Stomach (tissue), 19 donors: ENCODE measurements at places on chromosomes 16 and 17. TPM values are rescaled to one million over a fixed set of nuclear protein-coding genes. Genes with fewer than 3 reads are reported as not detected.

Gene ITGB3
- not detected for total RNA-seq

Gene NQO1
- total RNA-seq: 137 TPM

Gene MYH11
- 3,048 TPM for total RNA-seq

Gene GUCY2D
- total RNA-seq: not detected

Gene DNAJA3
- 51.3 TPM for total RNA-seq

Gene RNF157
- total RNA-seq: 1.0 TPM

Gene HSPB9
- total RNA-seq: not detected

Gene KRT25
- not detected for total RNA-seq

Gene AANAT
- total RNA-seq: not detected

DNA sequence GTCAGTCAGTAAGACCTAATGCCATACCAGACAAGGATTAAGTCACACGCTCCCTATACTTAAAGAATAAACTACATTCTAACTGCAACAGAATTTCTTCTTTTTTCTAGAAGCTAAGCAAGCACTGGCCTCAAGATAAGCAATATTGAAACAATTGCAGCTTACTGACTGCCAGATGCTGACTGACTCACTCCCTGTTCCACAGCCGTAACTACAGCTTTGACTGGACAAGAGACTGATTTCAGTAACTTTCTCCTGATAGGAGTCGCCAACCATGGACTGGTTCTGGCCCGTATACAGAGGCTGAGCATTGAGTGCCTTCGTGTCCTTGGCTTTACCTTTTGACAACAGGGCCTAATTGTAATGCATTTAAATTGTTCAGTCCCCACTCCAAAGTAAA, 67.9 kb downstream of the TRIM37 start:
- no peak for DNase-seq

GRCh38 chr17:82574041-82574440, 54.5 kb downstream of the FOXK2 start:
- no peak for DNase-seq

DNA sequence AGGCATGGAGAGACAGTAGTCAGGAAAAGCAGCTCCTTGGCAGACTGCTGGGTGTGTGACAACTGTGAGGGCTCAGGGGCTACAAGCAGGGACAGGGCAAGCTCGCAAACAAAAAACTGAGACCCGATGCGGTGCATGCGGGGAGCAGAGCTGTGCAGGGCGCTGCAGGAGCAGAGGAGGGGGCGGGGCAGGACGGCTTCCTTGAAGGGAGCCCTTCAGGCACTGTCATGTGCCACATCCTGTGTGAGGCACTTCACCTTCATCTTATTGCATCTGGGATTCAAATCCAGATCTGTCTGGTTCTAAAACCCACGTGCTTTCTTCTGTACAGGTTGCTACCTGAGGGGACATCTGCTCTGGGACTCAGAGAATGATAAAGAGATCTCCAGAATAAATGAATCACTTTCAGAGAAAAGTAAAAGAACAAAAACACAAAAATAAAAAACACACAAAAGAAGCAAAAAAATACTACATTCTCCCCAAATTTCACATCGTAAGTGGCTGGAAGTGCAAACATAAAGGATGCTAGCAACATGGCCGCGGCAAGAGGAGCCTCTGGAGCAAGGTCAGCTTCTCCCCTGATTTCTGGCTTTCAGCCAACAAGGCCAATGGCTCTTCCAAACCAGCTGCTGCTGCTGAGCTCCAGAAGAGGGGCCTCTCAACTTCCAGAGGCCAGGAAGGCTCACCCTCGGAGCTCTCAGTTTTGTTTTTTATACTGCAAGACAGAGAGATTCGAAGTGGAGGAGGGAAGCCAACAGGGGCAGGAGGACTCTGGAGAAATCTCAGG, 14.2 kb downstream of the LYRM9 start:
- no peak for DNase-seq

DNA sequence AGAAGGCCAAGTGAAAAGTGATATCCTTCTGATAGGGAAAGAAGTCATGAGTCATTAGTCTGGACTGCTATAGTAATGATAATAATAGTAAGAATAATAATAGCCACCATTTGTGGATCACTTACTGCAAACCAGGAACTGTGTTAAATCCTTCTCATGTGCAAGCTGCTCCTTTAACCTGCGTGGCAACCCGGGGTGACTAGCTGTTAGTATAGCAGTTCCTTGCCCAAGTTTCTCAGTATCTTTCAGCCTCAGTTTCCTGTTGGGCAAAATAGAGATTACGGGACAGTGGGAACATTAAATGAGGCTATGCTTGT, 129.5 kb downstream of the CDH13 start:
- DNase-seq: no peak

DNA sequence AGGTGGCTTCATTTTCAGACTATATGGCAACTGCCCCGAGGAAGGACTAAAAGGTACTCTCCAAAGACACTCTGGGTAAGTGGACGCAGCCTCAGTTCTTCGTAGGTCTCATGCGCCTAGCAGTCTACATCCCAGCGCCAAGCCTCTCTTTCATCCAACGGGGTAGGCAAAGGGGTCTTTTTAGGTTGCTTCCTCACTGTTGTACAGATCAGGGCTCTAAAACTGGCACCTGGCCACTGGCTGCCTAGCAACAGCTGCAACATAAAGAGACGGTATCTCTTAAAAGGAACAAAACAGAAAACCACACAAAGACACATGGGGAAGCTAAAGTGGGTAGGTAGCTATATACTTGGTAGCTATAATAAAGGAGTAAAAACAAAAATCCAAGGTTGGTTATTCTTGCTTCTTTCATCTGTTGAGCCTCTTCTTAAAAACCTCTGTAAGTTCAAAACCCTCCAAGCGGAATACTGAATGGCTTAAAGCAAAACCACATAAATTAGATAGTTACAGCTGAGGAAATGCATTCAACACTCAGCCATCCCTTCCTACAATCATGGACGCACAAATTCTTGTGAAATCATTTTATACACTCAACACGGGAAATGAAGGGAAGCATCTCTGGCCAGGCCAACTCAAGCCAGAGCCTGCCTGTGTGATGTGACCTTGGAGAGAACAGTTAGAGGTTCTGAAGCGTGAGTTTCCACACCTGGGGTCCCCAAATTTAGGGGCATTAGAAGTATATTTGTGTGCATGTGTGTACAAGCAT, 22.7 kb downstream of the CYTH1 start:
- DNase-seq: peak; percentile 94

GRCh38 chr16:77937473-77938149, 84.7 kb upstream of the CLEC3A start:
- DNase-seq: peak; percentile 53

GRCh38 chr17:59435238-59435637, 103.8 kb downstream of the YPEL2 start:
- no peak for DNase-seq

DNA sequence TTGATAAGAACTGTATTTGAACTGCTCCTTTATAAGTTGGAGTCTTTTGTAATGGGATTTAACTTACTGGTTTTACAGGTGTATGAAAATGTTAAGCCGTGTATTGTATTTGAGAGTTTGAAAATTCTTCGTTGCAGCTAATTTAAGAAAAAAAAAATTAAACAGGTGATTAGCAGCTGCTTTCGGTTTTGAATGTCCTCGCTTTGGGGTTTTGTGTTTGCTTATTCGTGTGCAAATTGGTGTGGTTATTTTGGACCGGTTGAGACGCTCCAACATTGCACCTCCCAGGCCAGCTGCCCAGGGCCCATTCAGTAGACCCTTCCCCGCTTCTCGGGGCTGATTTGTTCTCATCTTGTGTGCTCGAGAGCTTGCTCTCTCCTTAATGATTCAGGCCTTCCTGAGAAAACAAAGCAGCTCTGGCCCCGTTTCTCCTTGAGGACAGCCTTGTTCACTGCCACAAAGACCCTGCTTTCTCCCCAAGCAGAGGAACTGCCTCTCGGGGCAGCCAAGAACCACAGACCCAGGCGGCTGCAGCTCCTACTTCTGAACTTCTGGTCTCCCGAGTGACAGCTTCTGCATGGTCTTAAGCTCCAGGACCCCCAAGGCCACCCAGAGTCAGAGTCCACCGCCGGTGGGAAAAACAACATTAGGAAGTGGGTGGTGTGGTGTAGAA, 100.5 kb downstream of the MSI2 start:
- DNase-seq: peak; percentile 53

DNA sequence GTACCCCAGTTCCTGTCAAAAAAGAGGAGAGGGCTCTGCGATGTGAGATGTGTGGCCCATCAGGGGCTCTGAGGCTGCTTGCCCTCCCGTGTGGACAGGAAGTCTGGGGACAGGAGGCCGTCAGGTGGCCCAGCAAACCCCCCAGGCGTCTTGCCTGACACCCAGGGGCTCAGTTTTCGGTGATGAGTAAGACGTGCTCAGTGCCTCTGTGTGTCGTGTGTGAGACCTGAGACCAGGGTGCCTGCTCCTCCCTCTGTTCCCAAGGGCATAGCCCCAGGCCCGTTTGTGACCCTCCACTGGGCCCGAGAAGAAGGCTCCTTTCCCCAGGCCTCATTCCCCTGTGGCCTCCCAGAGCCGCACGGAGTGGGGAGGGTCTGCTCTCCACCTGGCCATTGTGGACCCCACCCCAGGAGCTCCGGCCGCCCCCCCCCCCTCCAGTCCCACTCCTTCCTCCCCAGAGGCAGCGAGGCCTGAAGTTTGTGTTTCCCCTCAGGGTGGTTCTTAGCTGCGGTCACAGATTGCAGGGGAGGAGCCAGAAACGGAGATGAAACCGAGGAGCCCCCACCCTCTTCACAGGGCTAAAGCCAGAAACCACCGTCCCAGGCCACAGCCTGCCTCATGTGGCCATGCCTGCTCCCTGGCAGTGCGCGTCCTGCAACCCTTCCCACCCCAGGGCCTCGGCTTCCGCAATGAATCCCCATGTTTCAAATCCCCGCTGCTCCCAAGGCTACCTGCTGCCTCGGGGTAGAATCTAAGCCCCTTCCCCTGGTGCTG, 4.9 kb upstream of the ACTG1 start:
- no peak for DNase-seq

- DNase-seq: no peak
These were observed 30.2 kb upstream of the RASD1 start for GRCh38 chr17:17526369-17526768.

- DNase-seq: peak; percentile 45
These were observed 87.3 kb downstream of the TMEM100 start for GRCh38 chr17:55635253-55635914.

- DNase-seq: no peak
These were observed 4.4 kb downstream of the TEDC2 start for GRCh38 chr16:2464333-2464732.

DNA sequence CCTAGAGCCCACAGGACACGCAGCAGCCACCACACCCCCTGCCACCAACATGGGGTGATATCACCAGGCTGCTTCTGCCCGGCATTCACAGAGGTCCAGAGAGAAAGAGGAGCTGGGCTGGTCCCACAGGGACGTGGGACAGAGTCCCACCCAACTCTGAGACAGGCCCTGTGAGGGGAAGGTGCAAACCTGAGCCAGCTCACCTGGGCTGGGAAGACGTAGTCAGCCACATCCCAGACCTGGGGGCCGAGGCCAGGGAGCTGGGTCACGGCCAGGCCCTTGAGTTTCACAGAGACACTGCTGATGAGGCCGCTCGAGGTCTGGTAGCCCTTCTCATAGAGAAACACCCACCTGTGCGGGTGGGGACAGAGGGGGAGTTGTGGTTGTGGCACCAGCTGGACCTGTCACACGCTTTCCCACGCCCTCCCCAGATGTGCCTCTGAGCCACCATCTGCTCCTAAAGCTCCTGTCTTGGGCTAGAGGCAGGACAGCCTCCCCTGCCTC, 11.2 kb downstream of the P2RX1 start:
- peak; percentile 70 for DNase-seq

GRCh38 chr16:53848950-53849349, 145.0 kb downstream of the FTO start:
- DNase-seq: no peak

- DNase-seq: no peak
These were observed 46.7 kb downstream of the RTN4RL1 start for GRCh38 chr17:1978396-1978949.

- DNase-seq: no peak
These were observed 3.8 kb downstream of the CIAO3 start for GRCh38 chr16:736936-737481.

DNA sequence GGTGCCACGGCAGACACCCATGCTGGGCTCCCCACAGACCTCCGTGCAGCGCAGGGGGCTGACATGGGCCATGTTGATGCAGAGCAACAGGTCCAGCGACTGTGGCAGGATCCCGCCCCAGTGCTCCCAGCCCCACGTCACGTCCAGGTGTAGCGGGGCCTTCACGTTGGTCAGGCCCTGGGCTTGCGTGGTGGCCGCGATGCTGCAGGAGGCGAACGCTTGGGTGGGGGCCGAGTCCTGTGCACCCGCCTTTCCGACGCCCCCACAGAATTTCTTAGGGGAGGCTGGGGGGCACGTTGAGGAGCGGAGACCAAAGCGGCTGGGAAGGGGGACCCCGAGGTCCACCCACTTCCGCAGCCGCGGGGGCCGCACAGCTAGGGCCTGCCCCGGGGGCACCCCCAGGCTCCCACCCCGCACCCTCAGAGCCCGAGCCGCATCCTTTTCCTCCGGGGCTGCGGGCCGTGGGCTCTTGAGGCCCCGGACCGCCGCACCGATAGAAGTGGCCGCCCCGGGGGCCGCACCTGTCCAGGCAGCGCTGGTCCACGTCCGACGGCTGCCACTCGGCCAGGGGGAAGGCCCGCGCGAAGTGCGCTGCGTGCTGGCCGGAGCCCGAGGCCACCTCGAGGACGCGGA, 416 bp downstream of the METTL26 start:
- DNase-seq: no peak

DNA sequence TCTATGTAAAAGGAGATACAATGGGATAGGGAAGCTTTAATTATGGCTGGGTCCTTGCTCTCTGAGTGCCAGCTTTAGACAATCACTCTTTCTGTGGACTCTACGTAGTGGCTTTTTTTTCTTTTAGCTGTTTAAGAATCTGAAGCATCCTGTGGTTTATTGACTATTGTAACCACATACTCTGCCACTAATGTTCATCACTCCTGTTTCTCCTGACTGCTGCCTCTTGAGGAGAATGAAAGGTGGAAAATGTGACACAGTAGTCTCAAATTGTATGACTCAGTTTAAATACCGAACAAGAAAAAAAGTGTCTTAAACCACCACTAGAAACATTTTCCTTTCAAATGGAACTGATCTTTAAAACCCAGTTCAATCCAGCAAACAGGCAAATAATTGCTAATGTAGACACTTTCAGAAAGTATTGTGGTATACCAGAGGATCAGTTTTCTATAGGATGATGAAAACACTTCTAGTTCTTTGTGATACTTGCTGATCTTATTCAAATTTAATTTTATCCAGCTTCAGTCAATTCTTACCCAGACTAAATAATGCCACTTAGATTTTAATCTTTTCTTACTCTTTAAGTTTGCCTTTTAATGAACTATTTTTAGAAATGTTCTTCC, 302.7 kb upstream of the PMFBP1 start:
- no peak for DNase-seq

GRCh38 chr16:9840761-9841665, 341.2 kb downstream of the GRIN2A start:
- no peak for DNase-seq

DNA sequence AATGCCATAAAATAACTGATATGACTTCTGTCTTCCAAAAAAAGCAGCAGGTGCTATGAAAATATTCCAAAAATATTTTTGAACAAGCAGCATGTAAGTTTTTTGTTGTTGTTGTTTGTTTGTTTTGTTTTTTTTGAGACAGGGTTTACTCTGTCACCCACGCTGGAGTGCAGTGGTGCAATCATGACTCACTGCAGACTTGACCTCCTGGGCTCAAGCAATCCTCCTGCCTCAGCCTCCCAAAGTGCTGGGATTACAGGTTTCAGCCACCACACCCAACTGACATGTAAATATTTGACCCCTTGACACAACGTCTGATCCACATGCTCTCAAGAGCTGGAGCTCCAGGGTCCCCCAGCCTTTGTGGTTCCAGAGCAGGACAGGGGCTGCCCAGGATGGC, 98.4 kb downstream of the LITAF start:
- no peak for DNase-seq
